MCF 10A (cell line): ENCODE measurements at places on chromosomes 5 and 9. TPM values are rescaled to one million over a fixed set of nuclear protein-coding genes. Genes with fewer than 3 reads are reported as not detected.

The TLE1 gene
- total RNA-seq: 21.9 and 26.8 TPM in 2 replicates

The GLRA1 gene
- total RNA-seq: not detected in 2 replicates

The CCDC180 gene
- 5.1 and 6.3 TPM in 2 replicates for total RNA-seq

The PCDHA9 gene
- 0.25 and 0.28 TPM in 2 replicates for total RNA-seq

The C9orf50 gene
- 0.20 TPM in 1 of 2 replicates, not detected in the other for total RNA-seq

The TMC1 gene
- total RNA-seq: not detected in 2 replicates

The CDH10 gene
- 0.33 and 0.39 TPM in 2 replicates for total RNA-seq

The CDKN2A gene
- total RNA-seq: not detected in 2 replicates

The XRCC4 gene
- 7.1 and 8.4 TPM in 2 replicates for total RNA-seq

The GZMA gene
- not detected in 2 replicates for total RNA-seq

The TEX48 gene
- not detected in 2 replicates for total RNA-seq

The SLCO6A1 gene
- total RNA-seq: not detected in 2 replicates

The OR1Q1 gene
- not detected in 2 replicates for total RNA-seq
